ENCODE measurements at places on chromosomes 6 and 20. TPM values are rescaled to one million over a fixed set of nuclear protein-coding genes. Genes with fewer than 3 reads are reported as not detected.

The MEA1 gene
- total RNA-seq: 110 TPM

The TRIM40 gene
- total RNA-seq: not detected

The SIGLEC1 gene
- total RNA-seq: not detected

The ISM1 gene
- total RNA-seq: 0.15 TPM

The ZC3H12D gene
- under 0.01 TPM for total RNA-seq

The TFAP2A gene
- not detected for total RNA-seq

The EDN3 gene
- not detected for total RNA-seq

The TUBB2B gene
- total RNA-seq: 40.7 TPM

The MYMX gene
- not detected for total RNA-seq

The SSTR4 gene
- not detected for total RNA-seq

The CUL7 gene
- 30.0 TPM for total RNA-seq

The RHAG gene
- total RNA-seq: not detected

The TNXB gene
- 0.17 TPM for total RNA-seq
